ENCODE measurements at places on chromosomes 5 and 9.

DNA sequence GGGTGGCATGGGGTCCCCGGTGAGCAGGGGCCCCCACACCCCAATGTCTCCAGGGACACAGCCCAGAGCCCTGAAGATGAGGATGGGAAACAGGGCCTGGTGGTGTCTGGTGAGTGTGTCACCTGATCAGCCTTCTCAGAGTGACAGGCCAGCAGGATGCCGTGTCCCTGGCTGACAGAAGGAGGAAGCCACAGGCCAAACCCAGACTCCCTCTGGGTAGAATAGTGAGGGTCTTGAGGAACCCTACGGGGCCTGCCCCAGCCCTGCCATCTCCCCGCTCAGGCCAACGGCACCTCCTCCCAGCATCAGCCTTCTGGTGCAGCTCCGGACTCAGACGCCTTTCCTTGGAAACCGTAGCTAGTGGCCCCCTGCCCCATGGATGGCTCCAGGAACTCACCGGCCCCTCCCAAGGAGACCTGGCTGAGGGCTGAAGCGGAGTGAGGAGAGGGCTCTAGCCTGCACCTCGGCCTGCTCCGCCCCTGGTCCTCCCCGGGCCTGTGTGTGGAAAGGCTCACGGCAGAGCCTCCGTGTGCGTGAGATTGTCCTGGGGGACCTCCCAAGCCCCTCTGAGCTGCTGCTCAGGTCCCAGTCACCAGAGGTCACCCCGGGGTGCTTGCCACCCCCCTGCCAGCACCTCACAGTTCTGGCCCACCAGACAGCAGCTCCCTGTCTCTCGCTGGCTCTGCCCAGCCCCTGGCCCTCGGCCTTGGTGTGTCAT lies 6.0 kb downstream of the RALGDS start:
- peak; percentile 61 for DNase-seq

DNA sequence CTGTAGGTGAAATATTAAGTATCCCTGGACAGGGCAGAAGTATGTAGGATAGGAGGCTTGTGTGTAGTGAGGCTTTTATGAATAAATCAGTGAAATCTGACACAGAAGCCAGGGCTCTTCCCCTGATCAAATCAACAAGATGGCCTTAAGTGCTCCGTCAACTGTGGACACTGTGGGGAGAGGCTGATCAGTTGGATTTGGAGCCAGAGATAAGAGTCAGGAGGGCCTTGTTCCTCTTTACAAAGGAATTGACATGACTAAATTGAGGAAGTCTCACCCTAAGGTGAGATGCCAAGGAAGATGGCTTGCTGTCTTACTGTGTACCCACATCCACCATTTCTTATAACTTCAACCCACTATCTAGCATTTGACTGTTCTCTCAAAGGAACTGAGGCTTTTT lies 91.6 kb upstream of the PRRC1 start:
- DNase-seq, result no peak

GRCh38 chr5:58683567-58683966 lies 100.7 kb downstream of the RAB3C start:
- no peak for DNase-seq

- peak; percentile 84 for DNase-seq
These were observed 22.2 kb downstream of the AHRR start for GRCh38 chr5:343461-344401.

DNA sequence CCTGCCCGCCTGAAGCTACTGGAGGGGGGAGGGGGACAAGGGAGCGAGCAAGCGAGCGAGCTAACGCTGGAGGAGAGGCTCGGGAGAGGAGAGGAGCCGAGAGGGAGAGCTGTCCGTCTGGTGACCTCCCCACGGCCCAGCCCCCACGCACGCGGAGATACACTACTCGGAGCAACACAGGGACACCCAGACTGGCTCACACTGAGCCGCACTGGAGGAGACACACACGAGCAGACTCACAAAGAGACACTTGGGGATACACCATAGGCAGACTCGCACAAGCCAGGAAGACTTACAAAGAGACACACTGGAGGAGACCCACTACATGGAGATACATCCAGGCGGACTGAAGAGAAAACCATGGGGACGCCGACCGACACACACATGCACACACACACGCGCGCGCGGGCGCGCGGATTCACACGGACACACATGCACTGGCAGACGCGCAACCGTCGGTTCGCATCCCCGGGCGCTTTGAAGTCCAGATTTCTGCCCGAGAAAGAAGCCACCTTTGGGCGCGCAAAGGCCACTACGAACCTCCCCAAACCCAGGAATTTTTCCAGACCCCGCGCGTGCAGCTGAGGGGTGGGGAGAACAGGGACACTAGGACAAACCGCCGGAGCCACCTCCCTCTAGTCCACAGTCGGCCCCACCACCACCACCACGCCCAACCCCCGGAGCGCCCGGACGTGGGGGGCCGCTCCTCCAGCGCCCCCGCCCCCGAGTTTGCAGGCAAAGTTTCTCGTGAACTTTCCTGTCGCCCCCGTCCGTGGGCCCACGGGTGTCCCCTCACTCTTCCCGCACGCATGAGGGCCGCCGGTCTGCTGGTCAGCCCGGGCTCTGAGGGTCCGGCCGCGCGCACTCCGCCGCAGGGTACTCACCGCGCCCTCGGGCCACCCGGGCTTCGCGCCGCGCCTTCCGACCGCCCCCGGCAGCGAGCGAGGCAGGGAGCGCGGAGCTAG lies 571 bp downstream of the CNTFR start:
- peak; percentile 80 for DNase-seq

DNA sequence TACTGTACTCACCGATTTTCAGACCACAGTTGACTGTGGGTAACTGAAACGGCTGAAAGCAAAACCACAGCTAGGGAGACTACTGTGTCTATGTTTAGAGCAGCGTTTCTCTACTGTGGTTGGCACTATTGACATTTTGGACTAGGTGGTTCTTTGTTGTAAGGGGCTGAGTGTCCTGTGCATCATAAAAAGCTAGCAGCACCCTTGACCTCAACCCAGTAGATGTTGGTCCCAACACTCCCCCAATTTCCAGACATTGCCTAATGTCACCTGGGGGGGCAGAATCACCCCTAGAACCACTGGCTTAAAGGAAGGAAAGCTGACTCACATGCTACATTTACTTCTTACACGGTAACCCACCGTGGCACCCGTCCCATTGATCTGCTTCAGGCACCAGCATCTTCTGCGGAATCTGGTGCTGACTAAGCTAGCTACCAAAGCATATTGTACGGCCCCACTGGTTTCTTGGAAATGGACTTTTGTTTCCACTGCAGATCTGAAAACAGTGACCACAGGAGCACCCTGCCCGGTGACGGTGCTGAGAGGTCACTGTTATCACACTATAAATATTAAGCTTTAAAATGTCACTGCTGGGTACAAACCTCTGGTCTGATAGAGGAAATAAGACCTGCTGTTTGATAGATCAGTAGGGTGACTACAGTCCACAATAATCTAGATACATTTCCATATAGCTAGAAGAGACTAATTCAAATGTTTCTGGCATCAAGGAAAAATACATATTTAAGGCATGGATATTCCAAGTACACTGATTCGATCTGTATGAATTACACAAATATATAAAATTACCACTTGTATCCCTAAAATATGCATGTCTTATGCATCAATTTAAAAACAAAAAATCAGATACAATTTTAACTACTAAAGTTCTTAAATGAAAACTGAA lies 151.4 kb downstream of the HSD17B3 start:
- DNase-seq, result no peak
